Esophagus mucosa (tissue), 1 donor: ENCODE measurements at places on chromosomes 1 and 21. TPM values are rescaled to one million over a fixed set of nuclear protein-coding genes. Genes with fewer than 3 reads are reported as not detected.

Gene SEC16B
- total RNA-seq, result 1.4 TPM

Gene MPC2
- total RNA-seq, result 53.9 TPM

DNA sequence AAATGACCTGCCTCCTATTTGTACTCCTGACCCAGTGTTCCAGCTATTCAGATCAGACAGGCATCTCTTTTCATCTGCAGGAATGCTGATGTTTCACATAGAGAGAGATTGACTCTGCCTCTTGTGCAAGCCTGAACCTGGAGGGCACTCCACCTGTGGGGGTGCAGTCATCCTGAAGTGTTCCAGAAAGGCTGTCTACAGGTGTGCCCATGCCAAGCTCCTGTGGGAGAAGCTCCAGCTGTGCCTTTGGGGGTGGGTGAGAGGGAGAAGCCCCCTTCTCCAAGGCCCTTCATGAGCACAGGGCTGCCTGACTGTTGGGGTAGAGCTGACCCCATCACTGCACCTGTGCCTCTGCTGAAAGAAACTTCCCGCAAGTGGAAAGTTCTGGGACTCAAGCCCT lies 22.8 kb downstream of the IFI44 start:
- no peak for ATAC-seq

- ATAC-seq, result no peak
Measured at GRCh38 chr1:111202707-111203623, 2.5 kb upstream of the DENND2D start.

DNA sequence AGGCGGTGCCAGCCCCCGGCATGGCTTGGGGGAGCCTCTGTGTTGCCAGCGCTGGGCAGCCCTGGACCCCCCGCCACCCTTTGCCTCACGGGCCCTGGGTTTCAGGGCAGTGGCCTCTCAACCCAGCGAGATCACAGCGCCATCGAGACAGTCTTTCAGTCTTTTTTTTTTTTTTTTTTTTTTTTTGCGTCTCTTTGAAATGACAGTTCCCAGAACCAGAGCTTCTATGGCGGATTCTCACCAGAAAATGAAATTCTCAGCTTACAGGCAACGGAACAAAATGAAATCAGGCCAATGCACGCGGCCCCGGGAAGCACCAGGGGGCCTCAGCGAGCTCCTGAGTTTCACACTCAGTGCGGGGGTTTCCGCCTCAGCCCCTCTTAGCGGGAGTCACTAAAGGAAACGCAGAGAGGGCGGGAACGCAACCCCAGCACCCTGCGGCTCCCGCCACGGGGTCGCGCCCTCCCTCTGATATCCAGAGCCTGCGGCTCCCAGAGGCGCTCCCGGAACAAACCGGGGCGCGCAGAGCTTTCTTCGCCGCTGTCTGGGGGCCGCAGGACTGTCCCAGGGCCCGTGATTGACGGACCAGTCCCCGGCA lies 8.0 kb upstream of the COL6A1 start:
- ATAC-seq, result peak; percentile 41

Gene ATAD3C
- 2.1 TPM for total RNA-seq

- ATAC-seq, result peak; percentile 66
Measured at GRCh38 chr1:92820024-92820423, 11.8 kb upstream of the RPL5 start.

GRCh38 chr1:84883286-84883685 lies 9.7 kb downstream of the LPAR3 start:
- peak; percentile 31 for ATAC-seq
